ENCODE measurements at places on chromosomes 12 and 14.

- no peak for DNase-seq
Measured at GRCh38 chr12:54004841-54005530, 3.8 kb upstream of the HOXC8 start.

DNA sequence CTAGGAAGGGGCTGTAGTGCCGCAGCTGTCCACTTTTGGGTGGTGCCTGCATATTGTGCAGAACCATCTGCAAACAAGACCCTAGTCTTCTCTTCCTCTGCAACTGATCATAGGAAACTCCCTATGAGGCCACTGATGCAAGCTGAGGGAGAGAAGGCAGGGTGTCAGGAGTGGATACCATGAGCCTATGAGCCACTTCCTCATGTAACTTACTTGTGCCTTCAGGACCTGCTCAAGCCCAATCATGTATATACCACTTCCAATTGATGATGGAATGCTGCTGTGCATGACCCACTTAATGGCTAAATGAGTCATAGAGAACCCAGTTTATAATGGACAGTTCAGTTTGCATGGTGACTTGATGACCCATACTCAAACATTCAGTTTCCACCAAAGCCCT is 107.9 kb downstream of the ALG10B start:
- DNase-seq, result no peak

DNA sequence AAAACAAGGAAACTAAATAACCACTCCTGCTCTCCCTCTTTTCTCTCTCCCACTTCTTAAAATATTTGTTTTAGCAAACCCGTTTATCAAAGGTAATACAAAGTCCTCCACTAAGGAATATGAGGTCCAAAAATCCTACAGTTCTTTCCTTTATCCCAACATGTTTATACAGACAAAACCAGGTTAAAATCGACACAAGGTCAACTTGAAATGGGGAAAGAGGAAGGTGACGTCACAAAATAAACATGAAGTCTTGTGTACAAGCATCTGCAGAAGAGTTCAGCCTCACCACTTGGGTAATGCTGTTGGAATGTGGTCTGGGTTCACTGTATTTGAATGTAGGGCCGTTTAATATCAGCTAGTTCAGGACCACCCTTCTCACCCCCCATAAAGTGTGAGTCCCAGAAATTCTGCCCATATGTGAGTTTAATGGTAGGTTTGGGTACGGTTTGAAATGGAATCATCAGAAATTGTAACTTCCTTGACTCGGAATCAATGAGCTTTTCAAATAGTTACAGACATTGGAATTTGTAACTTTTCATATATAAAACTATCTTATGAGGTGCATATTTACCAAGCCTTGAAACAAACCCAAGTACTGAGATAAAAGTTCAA is 120.0 kb upstream of the SLC38A2 start:
- DNase-seq, result no peak

GRCh38 chr12:78712834-78713481 is 151.6 kb upstream of the SYT1 start:
- no peak for DNase-seq

DNA sequence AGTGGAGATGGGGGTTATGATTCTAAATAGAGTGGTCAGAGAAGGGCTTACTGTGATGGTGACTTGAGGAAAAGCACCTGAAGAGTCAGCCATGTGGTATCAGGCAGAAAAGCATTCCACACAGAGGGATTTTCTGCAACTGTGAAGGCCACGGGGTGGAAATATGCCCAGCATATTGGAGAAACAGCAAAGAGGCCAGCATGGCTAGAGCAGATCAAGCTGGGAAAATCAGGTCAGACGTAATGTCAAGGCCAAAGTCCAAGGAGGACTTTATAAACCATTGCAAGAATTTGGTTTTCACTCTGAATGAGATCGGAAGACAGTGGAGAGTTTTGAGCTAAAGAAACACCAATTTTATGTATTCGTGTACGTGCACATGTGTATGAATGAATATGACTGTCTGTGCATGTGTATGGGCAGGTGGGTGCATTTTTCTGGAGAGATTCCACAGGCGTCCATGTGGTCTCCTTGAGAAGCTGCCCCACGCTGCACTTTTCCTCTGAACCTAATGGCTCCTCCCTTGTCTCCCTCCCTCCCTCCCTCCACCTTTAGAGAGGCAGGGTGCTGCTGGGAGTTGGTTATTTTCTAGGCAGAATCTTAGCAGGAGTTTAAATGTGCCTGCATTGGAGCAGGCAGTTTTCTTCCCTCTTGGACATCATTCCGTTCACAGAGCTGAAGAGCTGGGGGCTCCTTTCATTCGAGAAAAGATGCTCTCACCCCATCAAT is 97.4 kb upstream of the PPP4R3A start:
- no peak for DNase-seq

GRCh38 chr12:94595152-94595551 is 55.2 kb downstream of the TMCC3 start:
- no peak for DNase-seq

DNA sequence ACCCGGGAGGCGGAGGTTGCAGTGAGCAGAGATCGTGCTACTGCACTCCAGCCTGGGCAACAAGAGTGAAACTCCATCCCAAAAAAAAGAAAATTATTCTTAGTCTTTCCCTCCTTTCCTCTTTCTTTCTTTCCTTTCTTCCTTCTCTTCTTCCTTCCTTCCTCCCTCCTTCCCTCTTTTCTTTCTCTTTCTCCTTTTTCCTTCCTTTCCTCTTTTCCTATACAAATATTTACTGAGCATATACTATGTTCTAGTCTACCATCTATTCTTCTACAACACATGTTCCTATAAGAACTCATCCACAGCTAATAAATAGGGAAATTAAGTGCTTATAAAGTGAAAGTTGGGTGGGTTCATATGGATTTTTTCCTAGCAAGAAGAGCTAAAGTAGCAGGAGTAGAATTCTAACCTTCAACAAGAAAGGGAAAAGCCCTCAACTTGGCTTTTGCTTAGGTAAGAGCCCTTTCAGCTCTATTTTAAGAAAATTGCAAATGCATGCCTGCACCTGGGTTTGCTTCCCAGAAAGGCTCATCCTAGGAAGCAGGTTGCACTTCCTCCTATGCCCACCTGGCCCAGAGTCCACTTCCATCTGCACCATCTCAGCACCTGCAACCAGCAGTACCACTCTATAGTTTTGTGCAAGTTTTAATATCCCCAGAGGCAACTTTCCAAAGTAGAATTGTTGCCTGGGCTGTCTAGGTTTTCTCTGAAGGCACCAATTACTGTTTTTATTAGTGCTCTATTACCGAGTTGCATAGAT is 122.0 kb upstream of the CCND2 start:
- no peak for DNase-seq

- no peak for DNase-seq
Measured at GRCh38 chr12:131795064-131795463, 33.1 kb upstream of the MMP17 start.

DNA sequence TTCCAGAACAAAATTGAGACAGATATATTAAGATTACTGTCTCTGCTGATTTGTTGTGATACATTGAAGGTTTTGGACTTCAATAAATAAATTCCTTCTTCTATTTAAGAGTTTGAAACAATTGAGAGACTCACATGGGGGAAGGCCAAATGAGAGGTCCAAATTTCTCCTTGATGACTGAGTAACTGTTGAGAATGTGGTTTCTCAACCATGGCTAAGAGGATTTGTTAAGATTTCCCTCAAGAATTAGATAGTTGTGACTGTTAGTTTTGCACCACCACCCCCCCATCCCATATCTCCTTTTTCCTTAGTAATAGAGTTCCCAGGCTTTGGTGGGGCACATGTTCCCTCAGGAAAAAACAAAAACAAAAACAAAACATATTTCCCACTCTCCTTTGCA is 47.7 kb upstream of the IGF1 start:
- DNase-seq, result no peak

- DNase-seq, result no peak
Measured at GRCh38 chr12:974271-974862, 16.7 kb upstream of the ERC1 start.

DNA sequence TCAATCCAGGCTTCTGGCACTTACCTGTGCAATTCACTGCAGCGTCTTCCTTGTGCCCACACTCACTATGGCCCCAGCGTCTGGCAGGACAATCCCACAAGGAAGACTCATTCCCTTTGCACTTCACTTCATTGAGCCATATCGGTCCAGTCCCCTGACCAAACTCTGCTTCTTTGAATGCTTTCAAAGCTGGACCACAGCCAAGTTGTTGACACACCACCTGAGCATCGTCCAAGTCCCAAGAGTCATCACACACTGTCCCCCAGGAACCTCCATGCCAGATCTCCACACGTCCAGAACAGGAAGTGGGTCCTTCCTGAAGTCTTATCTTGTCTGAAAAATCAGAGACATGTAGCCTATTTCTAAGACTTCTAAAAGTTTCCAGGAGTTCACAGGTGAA is 20.2 kb downstream of the CD163 start:
- DNase-seq, result no peak

GRCh38 chr12:1972856-1973317 is 31.4 kb downstream of the DCP1B start:
- no peak for DNase-seq

DNA sequence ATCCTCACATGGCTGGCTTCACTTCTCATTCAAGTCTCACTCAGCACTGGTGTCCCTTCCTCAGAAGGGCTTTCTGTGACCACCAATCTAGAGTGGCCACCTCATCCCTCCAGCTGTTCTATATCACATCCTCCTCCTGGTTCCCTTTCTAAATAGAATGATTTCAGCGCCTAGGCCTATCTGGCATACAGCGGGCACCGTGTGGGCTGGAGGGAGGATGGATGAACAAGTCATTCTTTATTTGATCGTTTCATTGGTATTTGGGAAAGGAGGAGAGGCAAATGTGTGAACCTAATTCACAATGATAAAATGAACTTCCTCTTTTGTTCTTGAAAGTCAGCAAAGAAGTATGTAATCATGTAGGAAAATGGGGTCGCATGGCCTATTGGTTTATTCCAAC is 394.2 kb downstream of the DPF3 start:
- no peak for DNase-seq

- DNase-seq, result no peak
Measured at GRCh38 chr14:81474148-81474492, 59.5 kb downstream of the SEL1L start.

DNA sequence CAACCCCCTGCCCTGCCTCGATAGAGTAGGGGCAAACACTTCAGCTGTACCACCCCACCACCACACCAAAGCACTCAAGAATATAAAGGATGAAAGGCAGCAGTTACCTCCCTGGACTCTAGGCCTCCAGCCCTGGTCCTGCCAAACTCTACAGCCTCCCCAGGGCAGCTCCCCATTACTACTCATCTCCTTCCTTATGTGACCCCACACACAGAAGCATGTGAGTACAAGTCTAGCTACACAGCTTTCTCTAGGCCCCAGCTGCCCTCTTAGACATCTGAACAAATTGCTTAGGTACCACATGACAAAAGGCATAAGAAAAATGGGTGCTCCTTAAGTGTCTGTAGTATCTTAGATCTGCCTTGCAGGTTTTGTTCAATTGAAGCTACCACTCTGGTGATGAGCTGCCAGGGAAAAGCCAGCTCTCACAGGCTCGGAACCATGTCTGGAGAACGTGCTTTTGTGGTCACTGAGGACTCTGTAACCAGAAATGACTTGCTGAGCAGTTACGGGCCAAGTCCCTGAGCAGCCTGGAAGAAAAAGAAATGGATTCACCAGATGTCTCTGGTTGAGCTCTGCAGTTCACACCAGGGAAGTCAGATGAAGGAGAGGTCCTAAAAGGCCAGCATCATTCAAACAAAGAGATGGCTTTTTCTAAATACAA is 32.8 kb downstream of the FMNL3 start:
- DNase-seq, result no peak

- no peak for DNase-seq
Measured at GRCh38 chr12:13915096-13915495, 66.3 kb downstream of the GRIN2B start.

DNA sequence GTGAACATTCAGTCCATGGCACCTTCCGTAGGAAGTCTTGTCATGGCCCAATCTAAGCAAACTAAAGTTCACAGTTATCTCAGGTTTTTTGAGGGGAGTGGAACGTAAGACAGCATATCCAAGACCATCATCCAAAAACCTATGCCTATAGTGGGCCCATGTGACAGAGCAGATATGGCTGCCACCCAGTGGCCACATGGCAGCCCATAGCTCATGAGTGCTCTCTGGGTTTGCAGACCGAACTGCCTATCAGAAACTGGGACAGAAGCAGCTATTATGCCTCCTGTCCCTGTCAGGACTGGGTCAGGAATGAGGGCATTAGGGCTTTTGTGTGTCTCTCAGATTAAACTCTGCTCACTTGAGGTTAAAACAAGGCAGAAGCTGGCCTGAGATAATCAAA is 503.7 kb downstream of the NRXN3 start:
- no peak for DNase-seq

DNA sequence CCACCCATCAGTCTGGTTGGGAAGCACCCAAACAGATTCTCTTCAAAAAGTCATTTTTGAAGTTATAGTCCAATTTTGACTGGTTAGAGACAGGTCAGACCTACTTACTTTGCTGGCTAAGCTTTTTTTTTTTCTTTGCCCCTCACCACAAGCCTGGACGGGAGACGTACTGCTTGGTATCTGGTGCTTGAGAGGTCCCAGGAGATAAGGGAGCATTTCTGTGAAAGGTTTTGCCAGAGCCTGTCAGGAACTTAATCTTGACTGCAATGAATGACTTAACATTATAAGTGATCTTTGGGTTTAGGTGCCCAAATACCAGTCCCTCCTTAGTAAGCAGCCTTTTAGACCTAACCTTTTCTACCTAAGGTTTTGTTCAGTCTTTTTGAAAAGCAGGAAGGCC is 6.3 kb downstream of the MTHFD1 start:
- no peak for DNase-seq

DNA sequence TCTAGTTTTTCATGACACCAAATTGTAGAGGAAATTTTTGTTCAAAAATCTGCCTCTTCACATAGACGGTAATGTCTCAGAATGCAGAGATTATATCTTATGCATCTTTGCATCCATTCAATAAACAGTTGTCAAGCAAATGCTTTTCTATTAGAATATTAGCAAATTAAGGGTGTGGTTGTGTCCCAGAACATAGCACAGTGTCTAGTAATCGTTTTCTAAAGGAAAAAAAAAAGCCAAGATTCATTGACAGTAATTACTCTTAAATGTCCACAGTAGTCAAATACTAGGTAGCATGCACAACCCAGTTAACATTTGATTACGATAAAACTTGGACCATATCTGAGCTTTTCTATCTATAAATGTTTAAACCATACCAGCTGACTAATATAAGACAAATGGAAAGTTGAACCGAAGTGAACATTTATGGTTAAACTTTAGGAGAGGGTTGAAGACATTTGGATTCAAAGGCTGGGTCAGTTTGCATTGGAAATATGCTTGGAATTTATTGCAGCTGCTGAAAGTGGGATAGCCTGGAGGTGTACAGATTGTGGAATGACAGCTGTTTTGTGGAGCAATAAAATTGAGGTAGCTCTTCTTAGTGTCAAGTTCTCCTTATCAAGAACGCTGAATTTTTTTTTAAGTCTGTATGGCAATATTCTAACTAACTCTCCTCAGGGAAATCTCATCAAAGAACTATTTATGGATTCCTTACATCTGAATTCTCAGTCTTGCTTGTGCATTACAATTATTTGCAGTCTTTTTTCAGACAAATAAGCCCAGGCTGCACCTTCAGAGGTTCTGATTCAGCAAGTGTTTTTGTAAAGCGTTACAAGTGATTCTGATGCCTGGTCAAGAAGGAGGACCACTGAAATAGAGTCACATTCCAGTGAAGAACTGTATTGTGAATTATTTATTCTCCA is 66.7 kb upstream of the ATP2B1 start:
- DNase-seq, result no peak

- no peak for DNase-seq
Measured at GRCh38 chr14:103362780-103363179, 22.4 kb upstream of the MARK3 start.
